ENCODE measurements at places on chromosomes 7 and 10.

DNA sequence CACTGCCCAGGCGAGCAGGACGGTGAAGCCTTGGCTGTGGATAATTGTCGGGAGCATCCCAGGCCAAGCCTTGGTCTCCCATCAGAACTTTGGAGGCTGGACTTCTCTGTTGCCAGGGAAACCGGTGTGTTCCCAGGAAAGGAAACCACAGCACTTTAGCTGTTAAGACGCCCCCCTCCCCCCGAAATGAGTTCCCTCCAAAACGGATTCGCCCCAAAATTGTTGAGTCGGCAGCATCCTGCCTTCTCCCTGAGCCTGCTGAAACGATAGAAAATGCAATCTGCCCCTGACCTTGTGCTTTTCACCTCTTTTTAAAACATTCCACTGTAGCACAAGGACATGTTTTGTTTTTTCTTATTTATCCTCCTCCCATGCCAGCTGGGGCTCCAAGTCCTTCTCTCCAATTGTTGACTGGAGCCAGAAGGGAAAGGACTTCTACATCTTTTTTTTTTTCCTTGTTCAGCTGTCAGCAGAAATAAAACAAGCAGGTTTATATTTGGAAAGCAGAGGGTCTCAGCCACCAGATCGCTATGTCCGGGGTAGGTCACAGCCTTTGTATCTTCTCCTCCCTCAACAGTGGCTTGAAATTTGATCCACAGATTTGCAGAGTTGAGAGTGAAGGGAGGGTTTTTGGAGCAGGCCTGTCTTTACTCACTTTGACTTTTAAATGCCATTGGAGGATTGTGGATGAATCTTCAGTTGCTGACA, 116.5 kb downstream of the ZMIZ1 start:
- no peak for DNase-seq

- DNase-seq, result no peak
Observed at GRCh38 chr7:12031186-12031585, 179.9 kb upstream of the TMEM106B start.

DNA sequence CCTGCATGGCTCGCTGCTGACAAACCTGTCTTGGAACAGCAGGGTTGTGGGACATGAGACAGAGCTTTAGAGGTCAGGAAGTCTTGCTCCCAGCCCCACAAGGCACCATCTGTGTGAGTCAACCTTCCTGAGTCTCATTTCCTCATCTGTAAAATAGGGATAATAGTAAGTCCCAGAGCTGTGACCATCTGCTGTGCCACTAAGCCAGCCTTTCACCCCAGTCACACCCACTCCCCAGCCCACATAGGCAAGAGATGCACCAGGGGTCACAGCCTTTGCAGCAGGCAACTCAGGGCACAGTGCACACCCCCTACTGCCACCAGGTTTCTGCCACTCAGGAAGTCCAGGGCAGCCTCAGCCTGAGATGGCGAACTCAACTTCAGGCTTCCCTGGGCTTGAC, 29.4 kb upstream of the CDH23 start:
- no peak for DNase-seq

GRCh38 chr7:133820584-133820983, 306.6 kb upstream of the LRGUK start:
- no peak for DNase-seq

- DNase-seq, result no peak
Observed at GRCh38 chr10:2145926-2146478, 408.7 kb upstream of the ADARB2 start.

GRCh38 chr7:26910221-26910620, 45.8 kb upstream of the SKAP2 start:
- no peak for DNase-seq

DNA sequence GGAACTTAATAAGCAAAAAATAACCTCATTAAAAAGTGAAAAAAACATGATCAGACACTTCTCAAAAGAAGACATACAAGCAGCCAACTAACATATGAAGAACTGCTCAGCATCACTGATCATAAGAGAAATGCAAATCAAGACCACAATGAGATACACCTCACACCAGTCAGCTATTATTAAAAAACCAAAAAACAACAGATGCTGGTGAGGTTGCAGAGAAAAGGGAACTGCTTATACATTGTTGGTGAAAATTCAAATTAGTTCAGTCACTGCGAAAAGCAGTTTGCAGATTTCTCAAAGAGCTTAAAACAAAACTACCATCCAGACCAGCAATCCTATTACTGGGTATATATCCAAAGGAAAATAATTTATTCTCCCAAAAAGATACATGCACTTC, 513.3 kb downstream of the MDFIC start:
- DNase-seq, result no peak

GRCh38 chr7:69228212-69228811, 370.0 kb upstream of the AUTS2 start:
- no peak for DNase-seq

DNA sequence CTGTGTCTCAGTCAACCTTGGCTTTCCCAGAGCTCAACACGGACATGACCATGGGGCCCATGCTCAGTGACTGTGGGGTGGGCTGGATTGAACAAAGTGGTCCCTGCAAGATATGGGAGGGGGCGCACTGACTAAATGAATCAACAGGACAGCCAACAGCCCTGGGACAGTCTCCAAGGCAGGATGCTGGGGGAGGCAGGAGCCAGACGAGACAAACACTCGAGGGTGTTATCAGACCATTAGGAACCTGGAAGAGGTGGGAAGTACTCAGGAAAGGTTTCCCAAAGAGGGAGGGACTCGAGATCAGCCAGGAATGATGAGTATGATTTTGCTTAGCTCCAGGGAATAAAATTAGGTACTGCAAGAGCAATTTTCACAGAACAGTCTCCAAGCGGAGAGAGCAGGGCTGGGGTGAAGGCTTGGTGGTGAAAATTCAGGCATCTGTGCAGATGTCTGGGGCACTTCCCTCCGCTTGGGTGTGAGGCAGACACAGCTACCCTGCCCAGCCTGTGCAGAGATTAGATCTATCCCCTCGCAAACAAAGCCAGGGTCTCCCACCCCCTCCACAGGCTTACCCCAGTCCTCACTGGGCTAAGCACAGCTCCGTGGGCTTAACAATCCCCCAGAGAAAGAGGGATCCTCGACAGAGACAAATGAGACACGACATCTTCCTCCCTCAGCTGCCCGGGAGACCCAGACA, 261.1 kb upstream of the ZMIZ1 start:
- DNase-seq, result no peak

DNA sequence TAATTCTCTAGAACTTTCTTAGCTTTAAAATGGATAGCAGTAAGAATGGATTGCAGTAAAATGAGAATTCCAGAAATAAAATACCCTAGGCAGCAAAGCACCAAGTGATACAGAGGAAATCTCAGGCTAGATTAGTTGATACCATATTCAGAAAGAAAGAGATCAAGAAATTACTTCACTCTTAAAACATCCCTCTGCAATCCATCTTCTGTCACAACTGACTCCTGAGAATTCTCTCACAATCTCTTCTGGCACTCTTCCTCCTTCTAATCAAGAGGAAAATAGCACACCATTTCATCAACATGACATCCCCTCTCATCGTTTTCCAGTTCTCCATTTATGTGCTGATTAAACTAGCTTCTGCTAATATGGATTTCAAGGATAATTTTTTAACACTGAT, 42.2 kb upstream of the LAMB1 start:
- DNase-seq, result no peak

DNA sequence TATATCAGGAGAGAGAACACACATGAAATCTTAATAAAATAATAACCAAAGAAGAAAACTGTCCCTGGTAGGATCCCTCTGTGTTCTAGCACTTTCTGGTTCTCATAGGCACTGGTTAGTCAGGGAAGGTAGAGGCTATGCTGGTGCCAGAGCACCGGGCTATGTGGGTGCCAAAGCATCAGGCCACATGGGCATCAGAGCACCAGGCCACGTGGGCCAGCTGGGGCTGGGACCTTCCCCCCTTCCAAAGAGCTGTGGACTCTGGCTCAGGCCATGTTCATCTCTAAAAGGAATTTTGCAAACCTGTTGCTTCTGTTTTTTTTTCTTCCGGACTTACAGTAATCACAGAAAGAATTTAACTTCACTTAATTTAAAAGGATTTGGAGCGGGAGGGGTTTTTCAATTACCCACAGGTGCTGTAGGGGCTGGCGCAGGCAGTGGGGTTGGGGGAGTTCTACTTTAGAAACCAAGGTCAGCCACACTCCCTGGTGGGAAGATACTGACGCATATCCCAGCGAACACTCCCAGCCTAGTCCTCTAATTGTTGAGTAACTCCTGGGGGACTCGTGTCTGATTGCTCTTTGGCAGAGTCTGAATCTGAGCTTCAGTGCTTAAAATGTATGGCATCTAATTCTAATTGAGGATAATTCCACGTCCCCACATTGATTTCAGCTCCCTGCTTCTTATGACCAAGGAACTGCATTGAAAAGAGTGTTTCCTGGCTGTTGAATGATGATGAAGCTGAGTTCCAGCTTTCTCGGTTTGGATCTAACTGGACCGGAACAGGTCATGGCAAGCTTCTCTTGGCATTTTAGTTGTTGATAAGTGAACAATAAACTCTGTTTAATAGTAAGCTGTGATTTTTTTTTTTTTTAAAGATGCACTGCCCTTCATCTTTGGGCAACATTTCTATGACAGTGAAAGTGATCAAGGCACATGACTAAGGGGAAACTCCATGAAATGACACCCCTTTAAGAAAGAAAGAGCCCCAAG, 110.7 kb upstream of the FZD8 start:
- DNase-seq, result no peak

DNA sequence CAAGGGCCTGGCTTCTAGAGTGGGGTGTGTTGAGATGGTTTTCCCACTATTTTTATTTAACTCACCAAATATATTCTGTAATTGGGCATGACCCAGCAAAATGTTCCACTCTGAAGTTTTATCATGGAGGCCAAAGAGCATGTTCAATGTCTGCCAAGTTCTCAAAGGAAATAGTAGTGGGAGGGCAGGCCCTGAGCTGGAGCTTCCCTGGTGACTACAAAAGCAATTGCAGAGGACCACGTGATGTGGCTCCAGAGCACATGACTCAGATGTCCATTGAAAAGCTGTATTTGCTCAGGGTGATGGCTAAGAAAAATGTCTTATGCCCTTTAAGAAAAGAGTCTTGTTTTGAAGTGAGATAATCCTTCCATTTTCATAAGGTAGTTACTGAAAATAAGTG, 1024.8 kb downstream of the LRMDA start:
- DNase-seq, result no peak

GRCh38 chr7:120615703-120616102, 242.2 kb downstream of the TSPAN12 start:
- DNase-seq, result no peak

DNA sequence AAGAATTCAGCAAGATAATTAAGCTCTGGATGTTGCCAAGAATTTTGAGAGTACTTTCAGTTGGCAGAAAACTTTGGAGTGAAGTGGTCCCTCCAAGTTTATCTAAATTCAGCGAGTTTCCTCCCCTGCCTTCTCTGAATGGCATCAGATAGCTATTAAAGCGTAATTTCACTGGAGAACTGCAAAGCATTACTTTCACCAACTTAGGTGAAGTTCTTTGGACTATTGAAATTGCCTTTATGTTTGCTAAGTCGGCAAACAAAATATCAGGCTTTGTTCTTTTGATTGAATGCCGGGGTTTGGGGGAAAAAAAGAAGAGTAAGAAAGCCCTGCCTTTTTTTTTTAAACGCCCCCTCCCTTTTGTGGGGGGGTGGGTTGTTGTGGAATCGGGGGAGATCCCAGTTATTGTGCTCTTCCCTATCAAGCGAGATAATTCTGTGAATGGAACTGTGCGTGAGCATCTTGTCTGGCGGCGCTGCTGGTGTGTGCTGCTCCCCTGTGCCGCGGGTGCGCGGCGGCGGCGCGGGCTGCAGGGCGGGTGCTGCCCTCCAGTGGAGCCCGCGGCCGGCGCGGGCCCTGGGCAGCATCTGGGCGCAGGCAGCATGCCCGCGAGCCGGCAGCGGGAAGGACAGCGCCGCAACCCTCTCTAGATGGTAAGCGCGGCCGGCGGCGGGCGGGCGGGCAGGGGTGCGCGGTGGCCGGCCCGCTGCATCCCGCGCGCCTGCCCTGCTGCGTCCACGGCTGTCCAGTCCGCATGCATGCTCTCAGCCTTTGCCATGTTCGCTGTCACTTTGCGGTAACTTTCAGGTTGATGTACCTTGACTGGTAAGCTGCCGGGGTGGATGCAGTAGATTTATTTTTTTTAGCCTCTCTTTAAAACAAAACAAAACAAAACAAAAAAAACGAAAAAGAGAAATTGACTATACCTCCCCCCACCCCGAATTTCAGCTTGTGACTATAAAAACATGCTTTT, 176.5 kb downstream of the TCF7L2 start:
- DNase-seq, result peak; percentile 84

DNA sequence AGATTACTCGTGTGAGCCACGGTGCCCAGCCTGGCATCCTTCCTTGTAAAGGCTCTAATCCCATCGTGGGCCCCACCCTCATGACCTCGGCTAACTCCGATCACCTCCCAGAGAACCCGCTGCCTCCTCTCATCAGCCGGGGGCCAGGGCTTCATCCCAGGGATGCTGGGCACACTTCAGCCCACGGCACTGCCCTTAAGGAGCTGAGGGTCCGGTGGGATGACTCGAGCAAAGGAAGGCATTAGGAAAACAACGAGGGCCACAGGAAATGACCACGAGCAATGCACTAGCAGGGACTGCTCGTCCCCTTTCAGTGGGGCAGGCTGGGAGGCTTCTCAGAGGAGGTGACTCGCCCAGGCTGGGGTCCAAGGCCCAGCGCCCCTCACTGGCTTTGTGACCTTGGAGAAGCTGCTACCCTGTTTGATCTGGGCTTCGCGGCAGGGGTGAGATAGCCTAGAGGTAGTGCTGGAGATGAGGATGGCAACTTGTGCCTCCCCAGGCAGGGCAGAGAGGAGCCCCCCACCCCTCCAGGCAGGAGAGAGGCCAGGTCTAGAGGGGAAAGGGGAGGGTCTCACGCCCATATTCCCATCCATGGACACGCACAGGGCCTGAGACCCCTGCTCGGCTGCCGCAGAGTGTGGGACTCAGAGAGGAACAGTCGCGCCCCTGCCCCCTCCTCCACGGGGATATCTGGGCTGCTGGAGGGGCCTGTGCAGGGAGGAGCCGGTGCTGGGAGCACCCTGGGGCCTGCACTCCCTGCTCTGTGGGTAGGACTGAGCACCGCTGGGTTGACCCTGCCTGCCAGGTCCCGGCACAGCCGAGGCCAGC, 26.8 kb downstream of the ELFN1 start:
- DNase-seq, result no peak

DNA sequence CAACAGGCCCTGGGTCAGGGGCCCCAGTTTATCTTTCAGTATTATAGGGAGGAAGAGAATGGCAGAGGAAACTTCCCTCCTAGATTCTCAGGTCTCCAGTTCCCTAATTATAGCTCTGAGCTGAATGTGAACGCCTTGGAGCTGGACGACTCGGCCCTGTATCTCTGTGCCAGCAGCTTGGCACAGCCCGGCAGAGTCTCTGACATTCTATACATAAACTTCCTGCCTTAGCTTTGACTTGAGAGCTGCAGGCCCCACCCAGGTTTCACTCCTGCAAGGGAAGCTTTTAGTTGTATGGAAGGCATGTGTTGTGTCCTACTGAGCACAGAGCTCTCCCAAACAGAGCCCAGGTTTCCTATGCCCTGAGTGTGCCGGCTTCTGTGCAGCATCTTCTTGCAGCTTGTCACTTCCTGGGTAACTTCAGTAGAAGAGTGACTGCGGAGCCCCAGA, 205.6 kb upstream of the PRSS58 start:
- DNase-seq, result no peak

GRCh38 chr7:7114575-7115291, 67.6 kb upstream of the C1GALT1 start:
- no peak for DNase-seq

Data from HEK293T (cell line).